ENCODE measurements at places on chromosomes 11 and 22.

GRCh38 chr22:33076343-33076742, 18.2 kb upstream of the SYN3 start:
- DNase-seq: no peak

- DNase-seq: no peak
Measured at GRCh38 chr11:62682518-62682917, 3.6 kb upstream of the UBXN1 start.

- no peak for DNase-seq
Measured at GRCh38 chr11:111229604-111230003, 15.9 kb upstream of the POU2AF2 start.

DNA sequence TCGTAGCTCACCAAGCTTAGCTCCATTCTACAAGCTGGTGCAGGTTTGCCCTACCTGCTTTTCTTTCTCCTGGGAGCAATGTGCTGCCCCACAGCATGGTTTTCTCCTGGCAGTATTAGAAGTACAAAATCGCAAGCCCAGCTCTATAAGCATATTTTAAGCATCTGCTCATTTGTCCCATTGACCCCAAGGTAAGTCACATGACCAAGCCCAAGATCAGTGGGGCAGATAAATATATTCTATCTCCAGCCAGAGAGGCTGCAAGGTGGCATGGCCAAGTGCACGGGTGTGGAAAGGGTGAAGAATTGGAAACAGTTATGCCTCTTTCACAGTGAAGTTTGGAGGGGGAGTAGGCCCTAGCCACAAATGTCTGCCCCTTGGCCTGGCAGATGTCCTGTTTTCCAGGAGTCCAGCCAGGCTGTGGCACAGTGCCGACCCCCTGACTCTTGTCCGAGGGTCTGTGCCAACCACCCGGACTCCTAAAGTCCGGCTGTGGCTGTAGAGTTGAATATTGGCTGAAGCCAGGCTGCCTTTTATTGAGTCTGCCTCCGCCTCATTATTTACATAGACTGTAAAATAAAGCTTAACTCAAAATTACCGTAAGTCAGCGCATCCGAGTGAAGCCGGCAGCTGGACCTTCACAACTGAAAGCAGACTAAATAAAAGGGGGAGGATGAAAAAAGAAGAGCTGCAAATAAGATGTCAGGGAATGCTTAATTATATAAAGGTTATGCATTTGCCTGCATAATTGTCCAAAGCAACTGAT, 165.7 kb downstream of the COMMD9 start:
- no peak for DNase-seq

DNA sequence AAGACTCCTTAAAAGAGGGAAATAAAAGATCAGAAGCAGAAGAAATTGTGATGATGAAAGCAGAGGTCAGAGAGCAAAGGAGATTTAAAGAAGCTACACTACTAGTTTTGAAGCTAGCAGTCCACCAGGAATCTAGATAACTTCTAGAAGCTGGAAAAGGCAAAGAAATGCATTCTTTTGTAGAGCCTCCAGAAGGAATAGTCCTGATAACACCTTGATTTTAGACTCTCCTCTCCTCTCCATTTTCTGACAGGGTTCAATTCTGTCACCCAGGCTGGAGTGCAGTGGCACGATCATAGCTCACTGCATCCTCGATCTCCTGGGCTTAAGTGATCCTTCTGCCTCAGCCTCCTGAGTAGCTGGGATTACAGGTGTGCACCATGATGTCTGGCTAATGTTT, 1187.3 kb upstream of the CNTN5 start:
- no peak for DNase-seq

DNA sequence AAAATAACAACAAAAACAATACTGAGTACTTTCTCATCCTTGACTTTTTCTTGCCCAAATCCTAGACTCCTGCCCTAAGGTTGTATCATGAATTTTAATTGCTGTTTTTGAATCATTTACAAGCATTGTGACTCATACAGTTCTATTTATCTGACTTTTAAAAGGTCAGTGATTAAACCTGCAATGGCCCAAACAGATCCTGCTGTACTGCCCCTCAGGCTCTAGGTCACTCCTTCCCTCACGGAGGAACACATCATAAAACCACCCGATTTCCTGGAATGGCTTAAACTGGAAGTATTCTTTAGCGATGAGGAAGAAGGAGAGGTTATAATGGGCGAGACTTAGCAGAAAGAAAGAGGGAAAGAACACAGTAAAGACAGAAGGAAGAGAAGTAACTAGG, 12.3 kb downstream of the ARFGAP3 start:
- DNase-seq: no peak

- no peak for DNase-seq
Measured at GRCh38 chr22:49296561-49296960, 531.1 kb downstream of the BRD1 start.

DNA sequence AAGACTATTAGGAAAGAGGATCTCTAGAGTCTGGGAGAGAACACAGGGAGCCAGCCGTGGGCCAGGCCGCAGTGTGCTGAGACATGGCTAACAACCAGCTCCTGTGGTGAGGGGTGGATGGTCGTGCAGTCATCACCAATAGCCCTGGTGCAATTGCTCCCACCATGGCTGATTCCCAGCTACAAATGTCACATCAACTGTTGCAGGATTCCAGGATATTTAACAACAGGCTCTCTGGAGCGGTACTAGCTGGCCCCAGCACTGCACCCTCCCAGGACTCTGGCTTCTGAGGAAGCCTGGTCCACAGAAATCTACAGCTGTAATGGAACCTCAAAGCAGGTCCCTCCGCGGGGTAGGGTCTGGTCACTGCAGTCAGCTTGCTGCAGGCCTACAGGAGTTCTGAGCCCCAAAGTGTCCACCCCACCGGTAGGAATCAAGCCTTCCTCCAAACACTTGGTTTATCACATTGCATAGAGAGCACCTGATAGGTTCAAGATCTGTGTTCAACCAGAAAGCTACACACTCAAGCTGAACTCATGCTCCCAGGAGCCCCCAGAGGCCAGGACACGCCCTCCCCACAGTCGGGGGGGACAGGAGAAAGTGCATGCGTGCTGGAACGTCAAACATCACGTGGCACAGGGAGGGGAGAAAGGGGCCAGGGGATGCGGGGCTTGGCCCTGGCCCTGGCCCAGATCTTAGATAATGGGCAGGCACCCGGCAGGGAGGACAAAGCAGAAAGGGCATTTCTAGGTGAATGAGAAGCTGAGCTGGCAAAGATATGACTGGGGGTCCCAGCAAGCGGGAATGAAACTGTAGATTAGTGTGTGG, 609.0 kb downstream of the TBC1D22A start:
- DNase-seq: no peak
